ENCODE measurements at places on chromosomes 16 and 17. TPM values are rescaled to one million over a fixed set of nuclear protein-coding genes. Genes with fewer than 3 reads are reported as not detected.

Gene COPZ2
- 5.3 TPM for total RNA-seq

Gene KCNJ18
- total RNA-seq: not detected

Gene TOX3
- total RNA-seq: not detected

Gene MYH1
- total RNA-seq: not detected

Data from endothelial cell of coronary artery (primary cell).